ENCODE measurements at places on chromosomes 7 and 10.

GRCh38 chr7:106281585-106282318, 3.0 kb downstream of the NAMPT start:
- DNase-seq, result no peak

- no peak for DNase-seq
Observed at GRCh38 chr7:504221-505111, 15.2 kb downstream of the PDGFA start.

GRCh38 chr10:63143987-63144386, 10.9 kb downstream of the NRBF2 start:
- no peak for DNase-seq

- DNase-seq, result no peak
Observed at GRCh38 chr10:1233031-1233430, 176.8 kb downstream of the WDR37 start.

DNA sequence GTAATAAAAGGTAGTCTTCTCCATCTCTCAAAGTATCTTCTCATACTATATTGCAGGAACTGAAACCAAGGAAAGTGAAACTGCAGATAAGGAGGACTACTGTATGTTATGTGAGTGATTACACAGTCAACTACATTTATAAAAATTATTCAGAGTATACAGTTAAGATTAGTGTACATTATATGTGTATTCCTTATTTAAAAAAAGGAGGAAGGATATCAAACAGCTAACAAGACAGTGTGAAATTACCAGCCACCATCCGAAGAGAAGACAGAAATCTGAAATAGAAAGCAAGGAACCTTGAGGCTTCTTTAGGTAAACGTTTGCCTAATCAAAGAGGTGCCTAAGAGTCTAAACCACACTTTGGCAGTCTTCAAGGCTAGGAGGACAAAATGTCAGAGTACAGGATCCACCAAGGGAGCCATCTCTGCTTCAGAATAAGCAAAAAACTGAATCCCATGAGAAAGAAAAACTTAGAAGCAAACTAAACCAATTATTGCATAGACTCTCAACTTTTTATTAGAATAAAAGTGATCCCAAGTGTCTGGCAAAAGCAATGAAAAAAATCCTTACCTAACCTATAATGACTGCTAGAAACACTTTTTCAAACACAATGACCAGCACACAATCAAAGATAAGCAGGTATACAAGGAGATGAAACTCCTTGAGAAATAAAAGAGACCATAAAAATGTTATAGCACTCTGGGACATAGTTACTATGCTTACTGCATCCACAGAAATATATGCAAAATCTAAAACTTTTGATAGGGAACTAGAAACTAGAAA, 6.4 kb downstream of the USP6NL start:
- no peak for DNase-seq

DNA sequence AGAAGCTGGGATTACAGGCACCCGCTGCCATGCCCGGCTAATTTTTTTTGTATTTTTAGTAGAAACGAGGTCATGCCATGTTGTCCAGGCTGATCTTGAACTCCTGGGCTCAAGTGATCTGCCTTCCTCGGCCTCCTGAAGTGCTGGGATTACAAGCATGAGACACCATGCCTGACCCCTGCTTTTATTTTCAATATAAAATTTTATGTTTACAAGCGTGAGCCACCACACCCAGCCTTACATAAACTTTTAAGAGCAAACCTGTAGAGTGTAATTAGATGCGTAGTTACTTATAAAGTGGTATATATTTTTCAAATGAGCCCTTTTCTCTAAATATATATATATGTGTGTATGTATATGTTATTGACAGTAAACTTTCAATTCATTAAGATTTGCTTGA, 8.7 kb downstream of the CNNM2 start:
- DNase-seq, result no peak

GRCh38 chr10:70773965-70774809, 11.0 kb downstream of the TBATA start:
- no peak for DNase-seq
